Stimulated activated naive CD8-positive, alpha-beta T cell treated with anti-CD3 and anti-CD28 coated beads, Interleukin-15, amount 100 ng/mL, for 72 hours (primary cell): ENCODE measurements at places on chromosomes 3 and 15.

DNA sequence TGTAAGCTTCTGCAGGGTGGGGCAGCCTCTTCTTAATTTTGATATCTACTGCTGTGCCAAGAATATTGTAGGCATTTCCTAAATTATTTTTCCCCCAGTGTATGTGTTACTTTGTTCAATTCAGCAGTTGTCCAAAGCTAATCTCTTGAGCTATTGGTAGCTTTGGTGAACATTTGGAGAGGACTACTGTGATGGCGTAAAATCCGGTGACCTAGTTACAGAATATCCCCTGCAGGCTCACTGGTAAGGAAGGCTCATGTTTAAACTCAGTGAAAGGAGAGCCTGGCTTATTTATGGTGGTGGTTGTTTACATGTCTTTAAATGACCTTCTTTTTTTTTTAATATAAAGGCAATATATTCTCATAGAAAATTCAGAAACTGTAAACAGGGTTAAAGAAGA is 105.6 kb downstream of the LPP start:
- DNase-seq = no peak

DNA sequence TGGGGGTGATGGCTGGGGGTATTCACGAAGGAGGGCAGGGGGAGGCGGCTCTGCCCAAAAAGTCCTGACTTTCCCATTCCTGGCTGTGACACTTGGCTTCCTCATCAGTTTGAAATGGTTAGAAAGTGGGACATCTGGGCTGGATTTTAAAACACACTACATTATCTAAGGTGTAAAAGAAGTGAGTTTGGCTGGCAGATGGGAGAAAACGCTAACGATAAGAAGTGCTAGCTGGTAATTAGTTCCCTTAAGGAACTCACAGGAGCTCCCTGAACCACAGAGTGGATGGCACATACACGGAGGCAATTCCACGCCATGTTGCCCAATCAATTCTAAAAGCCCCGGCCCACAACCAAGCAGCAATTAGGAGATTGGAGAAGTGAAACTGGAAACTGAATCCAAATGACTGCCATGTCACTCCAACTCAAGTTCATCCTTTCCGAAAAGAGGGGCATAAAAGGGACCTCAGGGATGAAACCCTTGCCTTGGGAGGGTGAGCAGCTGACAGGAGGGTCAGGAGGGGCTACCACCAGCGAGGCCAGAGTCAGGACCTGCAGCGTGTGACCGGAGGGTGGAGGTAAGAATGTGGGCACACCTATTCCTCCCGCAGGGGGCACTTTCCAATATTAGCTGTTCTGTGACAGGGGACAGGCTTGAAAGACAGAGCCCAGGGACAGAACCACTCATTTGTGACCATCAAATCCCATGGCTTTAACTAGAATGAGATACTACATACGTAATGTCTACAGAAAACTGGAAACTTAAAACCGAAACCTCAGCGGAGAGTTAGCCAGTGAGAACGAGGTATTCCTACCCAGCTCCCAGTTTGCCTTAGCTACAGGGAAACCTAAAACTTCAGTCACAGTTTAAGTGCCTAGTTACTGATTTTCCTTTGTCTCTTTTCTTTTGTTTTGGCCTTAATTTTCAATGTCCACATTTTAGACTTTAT is 95.3 kb upstream of the OXTR start:
- no peak for DNase-seq

DNA sequence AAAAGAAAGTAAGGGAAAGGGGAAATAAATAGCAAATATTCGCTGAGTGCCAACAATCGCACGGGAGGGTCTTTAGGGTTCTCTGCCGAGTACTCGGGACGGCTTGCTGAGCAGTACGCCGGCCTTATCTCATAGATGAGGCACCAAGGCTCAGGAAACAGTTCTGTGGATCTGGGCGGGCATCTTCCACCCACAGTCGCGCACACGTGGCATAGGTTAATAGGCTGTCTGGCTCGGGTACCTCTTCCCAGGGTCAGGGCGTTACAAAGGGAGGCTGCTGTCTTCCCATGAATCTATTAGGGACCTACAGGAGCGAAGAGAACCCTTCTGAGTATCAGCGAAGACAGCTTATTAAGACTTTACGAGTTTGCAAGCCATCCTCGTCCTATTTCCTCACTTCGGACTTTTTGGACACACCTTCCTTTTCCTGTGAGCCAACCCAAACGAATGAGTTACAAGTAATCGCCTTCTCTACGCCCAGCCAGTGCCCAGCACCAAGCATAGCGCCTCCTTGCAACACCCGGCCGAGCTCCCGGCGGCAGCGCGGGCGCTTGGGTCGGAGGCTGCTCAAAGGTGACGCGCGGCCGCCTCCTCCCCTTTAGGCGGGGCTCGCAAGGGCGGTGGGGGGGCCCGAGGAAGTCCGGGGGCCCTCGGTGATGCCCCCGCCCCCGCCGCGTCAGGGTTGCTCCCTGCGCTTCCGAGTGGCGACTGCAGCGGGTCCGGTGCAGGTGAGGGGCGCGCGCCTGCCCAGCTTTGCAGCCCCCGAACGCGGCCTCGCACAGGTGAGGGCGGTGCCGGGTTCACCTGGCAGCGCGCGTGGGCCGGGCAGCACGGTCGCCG is at the start of gene MCTP2:
TSS of gene MCTP2 (plus strand) at position 679 of the 840 bp plus-strand sequence. CDS start 66,705 bp downstream, outside the sequence.
- peak; percentile 93 for DNase-seq

DNA sequence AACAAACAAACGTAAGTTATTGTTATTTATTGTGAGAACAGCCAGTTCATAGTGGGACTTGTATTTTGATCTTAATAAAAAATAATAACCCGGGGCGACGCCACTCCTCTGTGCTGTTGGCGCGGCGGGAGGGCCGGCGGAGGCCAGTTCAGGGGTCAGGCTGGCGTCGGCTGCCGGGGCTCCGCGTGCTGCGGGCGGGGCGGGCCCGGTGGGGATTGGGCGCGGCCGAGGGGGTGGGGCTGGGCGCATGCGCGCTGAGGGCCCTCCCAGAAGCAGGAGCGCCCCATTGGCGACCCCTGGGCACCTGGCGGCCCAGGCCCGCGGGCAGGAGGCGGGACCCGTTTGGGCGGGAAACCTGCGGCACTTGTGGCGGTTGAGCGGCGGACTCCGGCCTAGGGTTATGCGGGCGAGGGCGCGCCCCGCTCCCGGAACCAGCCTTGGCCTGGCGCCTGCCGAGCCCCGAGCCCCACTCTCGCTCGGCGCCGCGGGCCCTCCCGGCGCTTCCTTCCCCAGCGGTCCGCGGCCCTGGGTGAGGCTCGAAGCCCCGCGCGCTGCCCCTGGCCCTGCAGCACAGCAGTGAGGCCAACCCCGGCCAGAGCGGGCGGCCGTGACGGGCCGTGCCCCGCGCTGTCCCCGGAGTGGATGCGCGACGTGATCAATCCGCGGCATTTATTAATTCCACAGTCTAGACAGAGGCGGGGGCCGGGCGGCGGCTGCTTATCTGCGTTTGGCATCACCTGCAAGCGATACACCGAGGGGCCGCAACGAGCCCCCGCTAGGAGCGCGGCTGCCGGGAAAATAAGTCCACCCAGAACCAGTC is 6.0 kb downstream of the ISL2 start:
- peak; percentile 29 for DNase-seq

DNA sequence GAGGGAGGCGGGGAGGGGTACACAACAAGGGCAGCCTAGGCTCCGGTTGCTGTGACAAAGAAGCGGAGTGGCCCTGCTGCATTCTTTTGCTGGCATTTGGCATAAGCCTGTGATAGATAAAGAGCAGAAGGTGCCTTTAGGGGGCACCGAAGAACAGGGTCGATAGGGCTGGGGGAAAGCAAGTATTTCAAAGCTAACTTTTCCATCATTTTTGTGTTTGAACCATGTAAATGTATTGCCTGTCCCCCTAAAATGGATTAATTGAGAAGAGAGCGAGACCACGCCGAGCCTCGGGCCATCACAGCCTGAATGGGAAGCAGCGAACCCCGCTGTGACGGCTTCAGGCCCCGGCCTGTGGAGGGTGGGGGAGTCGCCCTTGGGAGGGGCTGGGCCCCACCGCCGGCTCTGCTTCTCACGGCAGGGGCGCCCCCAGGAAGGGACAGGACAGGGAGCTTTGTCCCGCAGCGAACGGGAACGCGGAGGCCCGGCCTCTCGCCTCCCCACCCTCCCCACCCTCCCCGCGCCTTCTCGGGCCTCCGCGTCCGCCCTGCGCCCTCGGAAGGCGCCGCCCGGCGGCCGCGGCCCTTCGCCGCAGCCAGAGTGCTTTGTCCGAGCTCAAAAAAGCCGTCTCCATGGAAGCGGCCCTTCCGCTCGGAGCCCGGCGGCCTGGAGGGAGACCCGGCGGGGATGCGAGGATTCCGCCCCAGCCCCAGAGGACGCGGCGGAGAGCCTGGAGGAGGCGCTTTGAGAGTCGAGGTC is 32.4 kb upstream of the ALDH1L1 start:
- no peak for DNase-seq

DNA sequence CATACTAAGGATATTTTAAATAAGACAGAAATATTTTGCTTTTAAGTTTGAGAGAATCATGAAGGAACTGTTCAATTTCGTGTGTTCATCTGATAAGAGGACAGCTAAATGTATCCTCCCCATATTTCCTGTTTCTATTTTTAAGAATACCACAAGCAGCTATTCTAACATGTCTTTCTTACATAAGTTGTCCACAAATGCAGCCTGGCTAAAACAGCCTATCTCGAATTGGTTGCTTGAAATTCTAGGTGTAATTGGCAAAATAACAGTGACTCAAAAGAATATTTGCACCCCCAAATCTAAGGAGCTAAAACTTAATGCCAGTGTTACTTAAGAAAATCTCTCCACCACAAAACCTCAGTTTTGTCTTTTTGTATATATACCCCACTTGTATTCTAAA is 35.0 kb downstream of the BTLA start:
- no peak for DNase-seq

DNA sequence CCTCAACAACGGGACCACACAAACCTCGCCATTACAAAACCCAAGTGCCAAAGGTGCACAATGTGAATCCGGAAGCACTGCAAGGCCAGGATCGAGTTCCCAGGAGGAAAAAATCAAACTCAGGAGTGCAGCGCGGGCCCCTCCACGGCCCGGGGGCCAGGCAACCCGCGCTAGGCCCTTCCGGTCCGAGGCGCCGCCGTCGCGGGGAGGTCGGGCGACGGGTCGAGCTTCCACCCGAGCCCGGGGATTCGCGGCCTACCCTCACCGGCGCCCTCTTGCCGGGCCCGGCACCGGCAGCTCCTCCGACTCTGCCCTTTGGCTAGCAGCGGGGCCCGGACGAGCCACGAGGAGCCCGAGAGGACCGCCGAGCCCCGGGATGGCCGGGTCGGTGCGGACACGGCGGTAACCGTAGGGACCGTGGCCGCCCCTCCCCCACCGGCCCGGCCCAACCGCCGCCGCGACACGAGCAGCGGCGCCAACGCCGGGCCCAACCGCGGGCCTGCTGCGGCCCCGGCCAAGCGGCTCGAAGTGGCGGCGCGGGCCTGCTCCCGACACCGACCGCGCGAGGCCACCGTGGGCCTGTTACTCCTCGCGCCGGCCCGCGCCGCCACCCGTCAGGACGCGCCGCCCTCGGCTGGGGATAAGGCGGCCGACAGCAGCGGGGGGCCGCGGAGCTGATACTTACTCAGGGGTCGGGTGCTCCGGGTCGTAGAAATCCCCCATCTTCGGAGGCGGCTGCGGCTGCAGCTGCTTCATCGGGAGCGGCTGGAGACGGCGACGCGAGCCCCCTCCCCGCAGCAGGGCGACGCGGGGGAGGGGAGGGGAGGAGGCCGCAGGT is 525 bp downstream of the SETD2 start:
- peak; percentile 71 for DNase-seq

DNA sequence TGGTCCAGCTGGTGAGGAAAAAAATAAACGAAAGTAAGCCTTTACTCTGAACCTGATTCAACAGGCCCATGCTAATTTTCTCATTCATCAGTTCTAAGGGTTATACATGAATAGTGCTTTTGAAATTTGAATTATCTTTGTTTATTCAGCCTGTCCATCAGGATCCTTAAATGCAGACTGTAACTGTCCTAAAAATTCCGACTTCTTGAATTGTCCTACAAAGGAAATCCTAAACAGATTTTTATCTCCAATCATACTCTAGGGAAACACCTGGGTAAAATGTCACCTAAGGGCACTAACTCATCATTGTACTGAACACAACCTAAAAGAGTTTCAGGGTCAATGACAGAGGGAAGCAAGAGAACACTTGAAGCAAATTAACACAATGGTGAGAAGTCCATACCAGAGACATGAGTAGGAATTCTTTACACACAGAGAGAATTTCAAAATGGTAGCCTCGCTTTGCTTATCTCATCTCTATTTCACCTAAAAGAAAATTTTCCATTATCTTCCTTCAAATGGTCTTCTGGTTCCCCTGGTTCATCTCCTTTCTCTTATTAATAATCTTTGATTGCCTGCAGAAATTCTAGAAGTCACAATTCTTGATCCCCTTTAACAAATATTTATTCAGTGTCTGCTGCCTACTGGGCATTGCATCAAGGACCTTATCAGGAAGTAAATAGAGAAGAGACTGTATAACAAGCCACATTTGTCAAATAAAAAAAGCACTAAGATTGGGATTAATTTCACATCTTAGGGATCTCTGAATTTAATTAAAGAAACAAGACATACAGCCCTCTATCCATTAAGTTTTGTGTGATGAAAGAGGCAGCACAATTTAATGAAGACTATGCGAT is 182.7 kb downstream of the MEIS2 start:
- no peak for DNase-seq

DNA sequence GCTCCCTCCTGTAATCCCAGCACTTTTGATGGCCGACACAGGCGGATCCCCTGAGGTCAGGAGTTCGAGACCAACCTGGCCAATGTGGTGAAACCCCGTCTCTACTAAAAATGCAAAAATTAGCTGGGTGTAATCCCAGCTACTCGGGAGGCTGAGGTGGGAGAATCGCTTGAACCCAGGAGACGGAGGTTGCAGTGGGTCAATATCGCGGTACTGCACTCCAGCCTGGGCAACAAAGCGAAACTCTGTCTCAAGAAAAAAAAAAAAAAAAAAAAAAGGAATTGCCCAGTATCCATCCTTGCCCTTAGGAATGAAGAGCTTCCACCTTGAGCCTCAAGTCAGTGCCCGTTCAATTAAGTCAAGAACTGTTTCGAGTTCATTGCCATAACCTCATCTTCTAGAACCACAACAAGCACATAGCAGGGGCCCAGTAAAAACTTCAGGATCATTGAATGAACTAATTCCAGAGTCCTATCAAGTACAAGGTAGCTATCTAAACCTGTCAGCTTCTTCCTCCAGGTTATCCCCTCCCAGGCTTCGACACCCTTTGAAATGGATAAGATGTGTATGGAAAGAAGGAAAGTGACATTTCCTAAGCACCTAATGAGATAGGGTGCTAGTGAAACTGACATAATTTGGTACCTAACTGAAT is 826 bp downstream of the DBR1 start:
- DNase-seq = no peak

GRCh38 chr15:32099097-32099785 is 68.9 kb downstream of the CHRNA7 start:
- DNase-seq = no peak

DNA sequence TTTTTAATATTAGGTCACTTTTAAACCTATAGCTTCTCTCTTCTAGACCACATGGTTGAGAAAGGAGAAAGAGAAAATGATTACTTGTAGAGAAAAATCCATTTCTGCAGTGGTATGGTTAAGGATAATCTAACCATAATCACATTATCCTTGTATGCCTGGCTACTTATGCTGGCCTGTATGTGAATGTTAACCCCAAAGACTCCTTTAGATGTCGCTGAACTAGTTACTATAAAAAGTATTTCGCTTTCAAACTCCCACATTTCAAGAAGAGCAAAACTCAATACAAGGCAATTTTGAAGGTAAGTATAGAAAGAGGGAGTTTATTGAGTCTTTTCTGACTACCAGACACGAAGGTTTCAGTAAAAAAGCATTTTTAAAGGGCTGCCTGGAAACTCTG is 2.2 kb downstream of the KCTD6 start:
- no peak for DNase-seq

GRCh38 chr3:14461006-14461747 is 58.8 kb downstream of the SLC6A6 start:
- no peak for DNase-seq

GRCh38 chr3:30919564-30919963 is 25.1 kb upstream of the GADL1 start:
- no peak for DNase-seq
